ENCODE measurements at places on chromosomes 6 and 20.

DNA sequence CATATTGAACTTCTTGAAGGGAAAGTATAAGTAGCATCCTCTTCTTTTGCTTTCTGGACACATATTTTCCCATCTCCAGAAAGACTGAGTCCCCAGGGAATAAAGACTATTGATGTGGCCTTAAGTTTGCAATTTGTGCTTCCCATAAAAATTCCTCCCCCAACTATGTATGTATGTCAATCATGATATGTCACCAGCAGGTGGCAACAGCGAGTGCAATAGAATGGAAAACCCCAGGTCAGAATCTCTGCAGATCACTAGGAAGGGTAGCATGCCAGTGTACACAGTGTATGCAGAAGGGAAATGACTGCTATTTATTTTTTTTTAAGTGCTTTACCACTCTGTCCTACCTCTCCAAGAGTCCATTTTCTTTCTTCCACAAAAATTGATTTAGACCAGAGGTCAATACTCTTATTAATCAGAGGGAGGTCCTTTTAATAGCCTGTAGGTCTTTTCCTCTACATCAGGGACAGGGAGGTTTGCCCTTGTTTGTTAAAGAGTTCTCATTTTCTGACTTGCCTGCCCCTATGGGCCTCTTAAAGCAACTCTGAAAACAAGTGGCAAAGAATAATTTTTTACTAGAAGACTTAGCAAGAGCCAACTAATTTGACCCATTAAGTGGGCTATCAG lies 61.4 kb downstream of the BMP2 start:
- DNase-seq: no peak

GRCh38 chr6:158057213-158057987 lies 75.7 kb downstream of the SYNJ2 start:
- no peak for DNase-seq

DNA sequence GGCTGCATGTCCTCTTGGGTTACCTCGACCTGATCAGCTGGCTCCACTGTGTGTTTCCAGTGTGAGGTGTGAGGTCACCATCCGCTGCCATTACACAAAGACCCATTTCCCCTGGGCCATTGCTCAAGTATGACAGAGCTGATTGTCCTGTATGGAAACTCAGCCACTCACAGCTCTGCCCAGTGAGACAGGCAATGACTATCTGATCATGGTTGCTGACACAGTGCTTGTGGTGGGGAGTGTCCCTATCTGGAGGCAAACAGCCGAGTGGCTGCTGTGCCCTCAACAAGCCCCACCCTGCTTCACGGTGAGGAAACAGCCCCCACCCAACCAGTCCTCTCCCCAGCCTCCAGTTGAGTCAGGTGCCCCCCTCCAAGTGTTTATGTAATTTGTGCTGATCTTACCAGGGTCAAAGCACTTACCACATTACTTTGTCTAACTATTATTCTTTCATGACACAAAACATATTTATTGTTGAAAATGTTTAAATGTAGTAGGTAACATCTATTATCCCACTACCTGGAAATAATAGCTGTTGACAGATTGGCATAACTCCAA lies 11.7 kb upstream of the MAPK13 start:
- DNase-seq: peak; percentile 52

- DNase-seq: no peak
Observed at GRCh38 chr20:21272279-21272678, 30.9 kb upstream of the XRN2 start.

- DNase-seq: no peak
Observed at GRCh38 chr6:19452495-19452894, 384.7 kb upstream of the ID4 start.

- no peak for DNase-seq
Observed at GRCh38 chr6:148565321-148565926, 181.4 kb upstream of the UST start.

DNA sequence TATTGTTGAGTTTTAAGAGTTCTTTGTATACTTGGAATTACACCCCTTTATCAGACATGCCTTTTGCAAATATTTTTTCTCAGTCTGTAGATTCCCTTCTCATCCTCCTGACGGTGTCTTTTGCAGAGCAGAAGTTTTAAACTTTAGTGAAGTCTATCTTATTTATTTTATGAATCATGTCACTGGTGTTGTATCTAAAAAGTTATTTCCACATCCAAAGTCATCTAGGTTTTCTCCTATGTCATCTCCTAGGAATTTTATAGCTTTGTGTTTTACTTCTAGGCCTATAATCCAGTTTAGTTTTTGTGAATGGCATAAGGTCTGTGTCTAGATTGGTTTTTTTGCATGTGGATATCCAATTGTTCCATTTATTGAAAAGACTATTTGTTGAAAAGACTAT lies 271.3 kb downstream of the KIF16B start:
- DNase-seq: no peak

DNA sequence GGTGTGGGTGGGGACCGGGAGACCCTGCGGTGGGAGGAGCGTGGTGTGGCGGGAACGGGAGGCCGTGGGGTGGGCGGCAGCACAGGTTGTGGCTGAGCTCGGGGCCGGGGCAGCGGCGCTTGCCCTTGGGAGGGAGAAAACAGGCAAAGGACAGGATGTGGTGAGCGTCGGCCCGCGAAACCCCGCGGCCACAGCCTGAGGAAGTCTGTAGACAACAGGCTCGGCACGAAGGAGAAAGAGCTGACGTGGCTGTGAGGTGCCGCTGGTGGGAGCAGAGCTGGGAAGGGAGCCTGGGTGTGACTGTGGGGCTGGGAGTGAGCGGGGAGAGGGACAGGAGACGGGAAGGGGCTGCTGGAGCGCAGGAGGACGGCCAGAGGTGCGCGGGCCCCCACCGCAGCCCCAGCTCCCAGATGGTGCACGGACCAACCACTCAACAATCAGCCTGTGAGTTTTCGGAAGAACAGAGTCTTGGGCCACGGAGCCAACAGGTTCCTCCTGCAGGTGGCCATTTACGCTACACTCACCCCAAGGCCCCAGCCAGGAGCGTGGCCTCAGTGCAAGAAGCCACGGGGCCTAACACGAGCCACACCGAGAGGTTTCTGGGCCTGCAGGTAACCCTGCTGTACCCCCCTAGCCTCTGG lies 202.8 kb downstream of the DLL1 start:
- peak; percentile 21 for DNase-seq
